ENCODE measurements at places on chromosomes 13 and 19.

GRCh38 chr13:41384749-41385503, 72.4 kb upstream of the RGCC start:
- DNase-seq: no peak

- DNase-seq: no peak
Observed at GRCh38 chr13:33711436-33711835, 106.5 kb upstream of the RFC3 start.

GRCh38 chr19:44002212-44002565, 568 bp upstream of the ZNF230 start:
- DNase-seq: no peak

DNA sequence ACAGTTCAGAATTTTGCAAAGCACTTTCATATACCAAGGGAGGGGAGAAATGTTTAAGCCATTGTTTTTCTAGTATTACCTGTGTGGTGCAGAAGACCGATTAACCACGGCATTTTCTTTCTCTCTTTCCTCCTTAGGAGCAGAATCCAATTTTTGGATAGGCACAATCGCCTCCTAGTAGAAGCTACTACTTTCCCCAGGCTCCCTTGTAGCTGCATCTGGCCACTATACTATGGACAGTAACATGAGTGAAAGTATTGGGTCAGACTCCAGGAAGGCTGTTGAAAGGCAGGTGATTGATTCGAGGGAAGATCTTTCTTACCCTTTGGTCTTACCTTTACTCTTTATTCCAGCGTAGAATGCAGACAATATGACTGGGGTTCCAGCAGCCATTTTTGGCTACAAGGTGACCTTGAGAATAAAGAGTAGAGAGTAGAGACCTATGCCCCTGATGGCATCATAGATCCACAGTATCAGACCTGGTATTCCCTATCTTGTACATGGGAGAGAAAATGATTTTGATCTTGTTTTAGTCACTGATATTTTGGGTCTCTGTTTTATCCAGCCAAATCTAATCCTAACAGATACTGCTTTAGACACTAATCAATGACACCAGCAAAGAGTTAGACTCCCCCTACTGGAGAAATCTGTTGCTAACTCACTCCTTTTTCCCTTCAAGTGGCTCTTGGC, 77.0 kb downstream of the LRRC63 start:
- no peak for DNase-seq

GRCh38 chr13:20701461-20701860, 2.0 kb upstream of the IL17D start:
- DNase-seq: no peak

DNA sequence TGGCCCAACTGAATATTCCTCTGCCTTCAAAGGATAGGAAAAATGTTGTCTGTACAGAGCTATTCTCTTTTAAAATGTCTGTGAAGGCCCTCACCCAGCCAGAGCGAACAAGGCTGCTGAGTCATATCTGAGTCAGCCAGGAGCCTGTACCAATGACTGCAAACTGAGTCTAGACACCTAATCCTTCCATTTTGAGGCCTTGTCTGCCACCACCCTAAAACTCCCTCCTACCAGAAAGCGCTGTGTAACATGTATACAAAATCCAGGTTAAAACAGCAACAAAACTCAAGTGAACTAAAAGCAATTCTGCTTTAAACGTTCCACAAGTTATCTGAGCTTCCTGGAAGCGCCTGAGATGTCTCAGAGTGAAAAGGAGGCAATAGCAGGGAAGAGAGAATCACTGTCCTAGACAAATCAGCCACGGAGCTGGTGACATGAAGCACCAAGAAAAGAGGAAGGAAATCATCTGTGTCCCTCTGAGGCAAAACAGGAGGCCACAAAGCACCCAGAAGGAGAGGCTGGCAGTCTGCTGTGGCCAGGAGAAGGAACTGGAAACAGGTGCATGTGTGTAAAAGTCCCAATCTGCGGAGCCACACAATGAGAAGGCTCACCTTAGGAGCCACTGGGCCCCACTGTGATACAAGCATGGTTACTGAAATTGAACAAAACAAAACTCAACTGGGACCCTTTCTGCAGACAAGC, 10.2 kb downstream of the DHRS12 start:
- no peak for DNase-seq

- no peak for DNase-seq
Observed at GRCh38 chr13:111074826-111075225, 40.3 kb upstream of the ARHGEF7 start.

Measured in activated effector memory CD4-positive, alpha-beta T cell treated with Interleukin-2 at 50 U/mL for 16 hours (primary cell).